Testis (tissue), 5 donors: ENCODE measurements at places on chromosomes 12 and 14.
A peak's percentile ranks its signal among the peaks of the same experiment; 100 is the strongest.

DNA sequence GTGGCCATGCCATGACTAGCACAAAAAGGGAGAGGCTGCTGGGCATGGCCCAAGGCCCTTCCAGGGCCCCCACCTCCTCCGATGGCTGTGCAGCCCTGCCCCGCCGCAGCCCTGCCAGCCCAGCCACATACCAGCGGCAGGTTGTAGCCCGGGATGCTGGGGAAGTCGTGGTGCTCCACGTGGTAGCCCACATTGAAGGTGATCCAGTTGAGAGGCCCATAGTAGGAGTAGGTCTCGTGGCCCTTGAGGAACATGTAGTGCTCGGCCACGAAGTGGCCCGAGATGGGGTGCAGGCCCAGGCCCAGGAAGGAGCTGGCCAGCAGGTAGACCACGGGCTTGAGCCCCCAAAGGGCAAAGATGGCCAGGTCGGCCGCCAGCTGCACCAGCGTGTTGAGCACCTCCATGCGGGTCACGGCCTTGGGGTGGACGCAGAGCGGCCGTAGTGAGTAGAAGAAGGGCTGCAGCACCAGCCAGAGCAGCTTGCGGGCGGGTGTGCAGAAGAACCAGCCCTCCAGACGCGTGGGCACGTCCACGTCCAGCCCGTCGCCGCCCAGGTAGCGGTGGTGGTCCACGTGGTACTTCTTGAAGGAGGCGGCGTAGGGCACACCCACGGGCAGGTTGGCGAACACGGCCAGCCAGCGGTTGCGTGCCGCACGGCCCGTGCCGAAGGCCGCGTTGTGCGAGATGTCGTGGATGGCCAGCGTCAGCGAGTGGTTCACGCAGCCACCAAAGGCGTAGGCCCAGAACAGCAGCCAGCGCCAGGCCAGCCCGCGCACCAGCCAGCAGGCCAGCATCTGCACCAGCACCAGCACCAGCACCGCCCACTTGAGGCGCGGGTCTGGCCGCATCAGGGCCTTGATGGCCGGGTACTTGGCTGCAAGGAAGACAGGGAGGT lies 10.4 kb downstream of the DEGS2 start:
- no peak for DNase-seq

- peak; percentile 43 for DNase-seq
Measured at GRCh38 chr12:6603095-6603567, 4.0 kb downstream of the CHD4 start.

- DNase-seq: no peak
Measured at GRCh38 chr14:83568141-83568540, 1961.8 kb upstream of the FLRT2 start.

DNA sequence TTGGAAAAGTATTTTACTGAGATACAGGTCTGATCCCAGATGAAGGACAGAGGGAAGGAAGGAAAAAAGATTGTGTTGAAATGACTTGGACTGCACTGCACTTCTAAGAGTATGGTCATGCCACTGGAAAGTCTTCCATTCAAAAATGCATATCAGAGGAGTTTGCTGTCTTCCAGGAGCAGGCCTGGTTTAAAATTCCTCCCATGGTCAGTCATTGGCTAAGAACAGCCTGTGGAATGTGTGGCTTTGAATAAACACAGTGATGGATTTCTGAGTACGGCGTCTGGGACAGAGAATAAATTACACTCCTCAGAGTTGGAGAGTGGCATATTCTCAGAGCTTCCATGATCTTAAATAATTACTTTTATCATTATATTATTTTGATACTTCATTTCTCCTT lies 245.8 kb upstream of the PDZRN4 start:
- DNase-seq: no peak
